ENCODE measurements at places on chromosomes 5 and 9.
A peak's percentile ranks its signal among the peaks of the same experiment; 100 is the strongest.

DNA sequence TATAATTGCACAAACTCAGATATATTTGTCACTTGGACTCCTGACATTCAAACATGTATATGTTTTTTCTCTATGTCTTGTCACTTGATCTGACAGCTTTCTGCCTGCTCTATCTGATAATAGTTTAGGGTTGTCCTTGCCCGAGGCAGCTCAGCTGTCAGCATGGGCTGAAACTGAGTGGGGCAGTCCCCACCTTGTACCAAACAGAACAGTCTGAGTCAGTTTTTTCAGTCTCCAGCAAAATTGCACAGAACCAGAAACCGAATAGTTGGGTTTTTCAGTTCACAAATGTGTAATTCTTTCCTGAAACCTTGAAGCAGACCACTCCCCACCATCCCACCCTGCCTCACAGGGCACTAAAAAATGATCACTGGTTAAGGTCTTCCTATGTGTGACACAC is 9.5 kb upstream of the HAND1 start:
- no peak for DNase-seq

- peak; percentile 27 for DNase-seq
Measured at GRCh38 chr9:33924978-33925797, 108.2 kb downstream of the UBE2R2 start.

DNA sequence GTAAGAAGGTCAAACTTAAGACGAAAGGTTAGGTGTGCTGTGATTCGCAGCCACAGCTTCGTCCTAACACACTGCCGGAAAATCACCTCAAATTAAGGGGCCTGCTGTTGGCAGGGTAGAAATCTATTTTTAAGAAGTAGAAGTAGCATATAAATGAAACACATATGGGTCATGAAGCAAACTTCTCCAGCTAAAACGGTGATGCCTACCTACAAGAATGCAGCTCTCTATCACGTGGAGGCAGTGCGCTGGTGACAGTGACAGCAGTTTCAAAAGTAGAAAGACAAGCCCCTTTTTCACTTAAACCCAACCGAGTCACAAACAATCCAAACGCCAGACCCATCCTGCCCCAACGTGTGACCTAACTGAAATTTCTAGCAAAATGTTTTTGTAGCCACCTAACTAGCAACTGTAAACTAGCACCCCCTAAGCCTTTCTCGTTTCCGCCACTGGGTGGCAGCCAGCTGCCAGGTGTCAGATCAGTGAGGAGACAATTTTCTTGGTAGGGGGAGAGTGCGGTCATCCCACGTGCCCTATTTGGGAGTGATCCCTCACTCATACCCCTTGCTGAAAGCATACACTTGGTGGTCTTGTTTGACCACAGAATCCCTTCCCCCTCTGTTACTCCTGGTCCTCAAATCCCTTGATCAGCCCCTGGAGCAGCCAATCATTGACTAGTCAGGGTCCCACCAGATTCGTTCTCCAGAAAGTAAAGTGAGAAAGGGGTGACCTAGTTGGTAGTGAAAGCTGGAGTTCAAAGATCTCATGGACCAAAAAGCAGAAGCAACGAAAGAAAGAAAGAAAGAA is 71.8 kb upstream of the MAMDC2 start:
- DNase-seq = peak; percentile 47

- DNase-seq = no peak
Measured at GRCh38 chr9:128405780-128406171, 14.9 kb upstream of the CERCAM start.

DNA sequence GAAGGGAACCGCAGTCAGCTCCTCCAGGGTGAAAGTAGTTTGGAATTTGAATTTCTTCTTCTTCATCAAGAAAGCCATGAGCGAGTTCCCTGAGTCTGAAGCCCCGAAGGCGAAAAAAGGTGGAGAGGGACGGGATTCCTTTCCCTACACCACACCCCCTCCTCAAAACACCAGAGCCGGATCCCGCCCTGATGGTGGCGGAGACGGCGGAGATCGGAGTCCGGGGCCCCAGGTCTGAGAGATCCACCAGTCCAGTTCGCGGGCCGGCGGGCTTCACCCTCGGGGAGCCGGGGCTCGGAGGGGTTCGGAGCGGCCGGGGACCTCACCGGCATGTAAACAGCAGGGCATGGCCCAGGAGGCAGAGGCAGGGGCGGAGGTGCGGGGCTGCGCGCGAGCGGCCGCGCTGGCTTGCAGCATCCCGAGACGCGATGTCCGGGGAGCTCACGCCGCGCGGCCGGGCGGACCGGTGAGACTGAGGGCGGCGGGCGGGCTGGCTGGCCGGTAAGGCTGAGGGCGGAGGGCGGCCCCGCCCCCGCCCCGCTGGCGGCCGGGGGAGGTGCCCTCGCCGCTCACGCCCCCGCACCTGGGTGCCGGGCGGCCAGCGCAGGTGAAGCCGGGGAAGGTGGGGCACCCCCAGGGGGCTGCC is 606 bp downstream of the EEIG1 start:
- peak; percentile 54 for DNase-seq

DNA sequence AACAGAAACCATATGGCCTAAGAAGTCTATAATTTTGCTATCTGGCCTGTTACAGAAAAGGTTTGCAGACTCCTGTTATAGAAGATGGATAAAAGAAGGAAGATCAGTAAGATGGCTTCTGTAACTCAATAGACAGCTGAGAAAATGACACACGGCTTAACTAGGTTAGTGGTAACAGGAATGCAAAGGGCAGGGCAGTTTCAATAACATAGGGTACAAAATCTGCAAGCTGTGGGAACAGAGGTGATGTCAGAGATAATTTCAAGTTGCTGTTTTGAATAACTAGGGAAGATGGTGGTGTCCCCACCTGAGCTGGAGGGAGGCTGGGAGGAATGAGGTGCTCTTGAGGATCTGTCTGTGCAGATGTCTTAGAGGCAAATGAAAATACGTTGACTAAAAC is 106.5 kb downstream of the GLIS3 start:
- DNase-seq = no peak

DNA sequence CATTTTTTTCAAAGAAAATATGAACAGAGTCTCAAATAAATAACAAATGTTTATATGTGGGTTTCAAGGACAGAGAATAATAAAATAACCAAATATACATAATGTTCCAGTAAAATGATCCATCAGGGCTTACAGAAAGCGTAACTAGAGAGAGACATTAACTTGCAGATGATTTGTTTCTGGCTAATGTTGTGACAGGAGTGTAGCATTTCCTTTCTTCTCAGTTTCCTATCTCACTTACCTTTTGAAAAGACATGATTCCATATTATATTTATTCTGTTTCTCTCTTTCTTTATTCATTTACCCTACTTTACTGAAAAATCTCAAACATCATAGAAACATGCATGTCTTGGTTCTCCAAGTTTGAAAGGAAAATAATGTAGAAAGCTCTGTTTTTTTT is 451.3 kb upstream of the CDH9 start:
- DNase-seq = no peak

DNA sequence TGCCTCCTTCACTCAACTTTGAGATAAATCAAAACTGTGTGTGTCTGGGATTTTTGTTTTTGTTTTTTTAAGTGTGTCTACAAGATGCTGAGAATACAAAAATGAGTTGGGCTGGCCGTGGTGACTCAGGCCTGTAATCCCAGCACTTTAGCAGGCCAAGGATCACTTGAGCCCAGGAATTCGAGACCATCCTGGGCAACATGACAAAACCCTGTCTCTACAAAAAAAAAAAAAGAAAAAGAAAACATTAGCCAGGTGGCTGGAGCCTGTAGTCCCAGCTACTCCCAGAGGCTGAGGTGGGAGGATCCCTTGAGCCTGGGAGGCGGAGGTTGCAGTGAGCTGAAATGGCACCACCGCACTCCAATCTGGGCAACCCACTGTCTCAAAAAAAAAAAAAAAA is 21.0 kb downstream of the HNRNPK start:
- DNase-seq = no peak

DNA sequence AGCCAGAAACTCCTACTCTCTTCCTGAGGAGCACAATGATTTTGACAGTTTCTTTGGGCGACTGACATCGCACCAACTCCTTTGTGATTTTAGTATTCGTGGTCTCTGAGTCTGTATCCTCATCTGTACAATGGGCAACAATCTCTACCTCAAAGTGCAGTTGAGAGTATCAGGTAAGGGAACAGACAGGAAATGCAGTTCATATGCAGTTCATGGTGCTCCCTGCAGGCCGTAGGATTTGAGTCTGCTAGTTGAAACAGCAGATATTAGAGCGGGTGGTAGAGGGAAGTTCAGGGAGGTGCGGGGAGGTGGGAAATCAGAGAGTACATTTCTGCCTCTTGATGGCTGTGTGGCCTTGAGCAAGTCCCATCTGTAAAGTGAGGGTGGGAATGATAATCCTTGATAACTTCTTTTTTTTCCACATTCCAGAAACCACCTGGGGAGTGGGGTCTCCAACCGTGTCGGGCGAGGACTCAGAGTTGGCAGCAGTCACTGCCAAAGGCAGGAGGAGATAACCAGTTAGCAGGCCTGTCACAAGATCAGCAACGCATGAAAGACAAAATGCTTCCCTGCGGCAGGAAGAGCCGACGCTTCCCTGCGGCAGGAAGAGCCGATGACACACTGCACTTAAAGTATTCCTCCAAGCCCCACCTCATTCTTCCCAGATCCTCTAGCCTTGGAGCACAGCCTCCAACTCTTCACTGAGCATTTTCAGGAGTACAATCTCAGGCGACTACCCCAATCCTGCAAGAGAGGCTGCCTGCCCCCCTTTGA is 6.0 kb upstream of the NEK6 start:
- DNase-seq = no peak

DNA sequence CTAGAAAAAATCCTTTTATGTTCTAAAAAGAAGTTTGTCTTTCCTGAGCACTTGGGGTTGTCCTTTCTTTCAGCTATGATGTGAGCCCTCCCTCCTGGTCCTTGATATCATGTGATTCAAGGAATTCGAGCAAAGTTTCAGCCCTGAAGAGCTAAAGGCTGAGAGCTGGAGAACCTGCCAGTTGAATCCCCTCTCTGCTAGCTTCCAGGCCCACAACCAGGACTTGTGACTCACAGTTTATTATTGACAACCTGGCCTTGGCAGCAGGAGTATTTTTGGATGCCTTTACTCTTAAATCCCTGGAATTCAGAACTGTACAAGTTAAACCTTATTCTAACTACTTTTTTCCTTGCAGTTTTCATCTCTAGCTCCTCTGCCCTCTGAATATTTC is 182.8 kb downstream of the SPOCK1 start:
- DNase-seq = no peak

GRCh38 chr5:54985301-54986268 is at the start of gene ESM1:
ESM1 (minus strand) TSS chr5:54985593; CDS start chr5:54985517, 76 bp downstream.
- peak; percentile 18 for DNase-seq
